Bronchial smooth muscle cell (primary cell): ENCODE measurements at places on chromosomes 3 and 15. TPM values are rescaled to one million over a fixed set of nuclear protein-coding genes. Genes with fewer than 3 reads are reported as not detected.

The PRTG gene
- 0.47 and 1.2 TPM in 2 replicates for total RNA-seq

The ACTR8 gene
- total RNA-seq = 41.8 and 42.8 TPM in 2 replicates

The SLC22A14 gene
- under 0.01 and 0.17 TPM in 2 replicates for total RNA-seq

The GRAMD1C gene
- 4.9 and 6.8 TPM in 2 replicates for total RNA-seq

The FGF12 gene
- total RNA-seq = under 0.01 TPM in 1 of 2 replicates, not detected in the other

The LEKR1 gene
- 0.26 and 0.32 TPM in 2 replicates for total RNA-seq

The NCBP2 gene
- 50.1 and 68.9 TPM in 2 replicates for total RNA-seq

The TMEM40 gene
- not detected in 2 replicates for total RNA-seq

The SLC6A11 gene
- not detected in 2 replicates for total RNA-seq

The GATM gene
- total RNA-seq = 0.16 and 0.17 TPM in 2 replicates

The CRYBG3 gene
- 27.0 and 28.9 TPM in 2 replicates for total RNA-seq

The LRTM1 gene
- not detected in 2 replicates for total RNA-seq

The TRIM59 gene
- total RNA-seq = 5.8 and 16.1 TPM in 2 replicates

The USP50 gene
- 0.16 and 0.34 TPM in 2 replicates for total RNA-seq

The TMEM158 gene
- 10.2 and 19.7 TPM in 2 replicates for total RNA-seq

The SKOR1 gene
- total RNA-seq = 0.16 and 0.17 TPM in 2 replicates

The KIF15 gene
- 1.3 and 2.7 TPM in 2 replicates for total RNA-seq

The SPATA12 gene
- total RNA-seq = under 0.01 TPM in 1 of 2 replicates, not detected in the other

The PGBD4 gene
- 1.8 and 1.9 TPM in 2 replicates for total RNA-seq

The GOLGA8T gene
- under 0.01 and 0.17 TPM in 2 replicates for total RNA-seq

The MKRN2 gene
- 29.8 and 31.0 TPM in 2 replicates for total RNA-seq
